Activated naive CD8-positive, alpha-beta T cell treated with anti-CD3 and anti-CD28 coated beads, Interleukin-2, amount 10 ng/mL, durations not matched to agents 7 days and 5 days (primary cell): ENCODE measurements at places on chromosomes 1 and 21.

- DNase-seq = no peak
These were observed 1163.2 kb downstream of the PLA2G4A start for GRCh38 chr1:187991944-187992343.

DNA sequence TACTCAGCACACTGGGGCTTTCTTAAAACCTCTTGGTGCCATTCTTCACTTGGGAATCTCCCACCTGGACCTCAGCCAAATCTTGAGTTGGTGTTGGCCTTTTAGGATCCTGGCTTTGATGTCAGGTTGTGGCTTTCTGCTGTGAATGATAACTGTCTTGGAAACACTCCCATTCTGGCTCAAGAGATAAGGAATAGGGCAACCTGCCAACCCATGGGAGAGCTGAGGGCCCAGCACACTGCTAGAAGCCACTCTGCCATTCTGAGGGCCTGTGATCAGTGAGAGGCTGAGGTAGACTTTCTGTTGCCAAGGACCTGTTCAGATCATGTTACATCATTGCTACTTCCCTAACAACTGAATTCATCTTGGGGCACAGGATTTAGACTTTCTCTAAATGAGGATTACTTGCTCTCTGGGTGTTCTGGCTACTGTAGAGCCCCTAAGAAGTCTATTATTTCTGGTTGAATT is 45.8 kb downstream of the TTC39A start:
- no peak for DNase-seq

DNA sequence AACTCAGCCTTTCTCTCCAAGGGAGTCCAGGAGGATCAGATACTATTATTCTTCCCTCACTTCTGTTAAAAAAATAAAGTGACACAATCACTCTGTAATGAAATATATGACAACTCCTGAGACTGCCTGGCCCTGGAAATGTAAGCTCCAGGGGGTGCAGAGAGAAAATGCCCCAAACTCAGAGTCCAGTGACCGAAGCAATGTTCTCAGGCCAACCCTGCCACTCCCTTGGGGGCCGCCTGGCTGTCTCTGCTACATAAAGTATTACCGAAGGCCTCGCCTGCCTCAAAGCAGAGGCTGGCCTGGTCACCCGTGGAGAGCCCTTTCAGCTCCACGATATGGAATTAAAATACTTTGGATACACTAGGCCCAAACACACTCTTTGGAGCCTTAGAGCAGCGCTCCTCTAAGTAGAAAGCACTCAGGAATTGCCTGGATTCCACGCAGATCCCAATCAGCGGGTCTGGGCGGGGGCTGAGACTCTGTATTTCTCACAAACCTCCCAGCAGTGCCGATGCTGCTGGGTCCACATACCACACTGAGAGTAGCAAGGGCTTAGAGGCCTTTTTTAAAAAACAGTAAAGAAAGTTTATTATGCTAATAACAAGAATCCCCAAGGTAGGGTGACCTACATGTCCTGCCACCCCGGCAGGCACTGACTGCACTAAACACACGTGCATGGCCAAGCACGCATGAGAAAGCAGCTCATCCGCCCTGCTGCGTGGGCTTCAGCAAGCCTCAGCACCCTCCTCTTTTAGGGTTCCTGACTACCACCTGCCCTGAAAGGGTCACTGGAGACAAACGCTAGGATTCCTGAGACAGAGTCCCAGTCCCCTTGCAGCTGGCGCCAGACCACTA is 31.1 kb downstream of the TMCO4 start:
- no peak for DNase-seq

GRCh38 chr21:36701756-36702621 is 3.1 kb downstream of the SIM2 start:
- no peak for DNase-seq

DNA sequence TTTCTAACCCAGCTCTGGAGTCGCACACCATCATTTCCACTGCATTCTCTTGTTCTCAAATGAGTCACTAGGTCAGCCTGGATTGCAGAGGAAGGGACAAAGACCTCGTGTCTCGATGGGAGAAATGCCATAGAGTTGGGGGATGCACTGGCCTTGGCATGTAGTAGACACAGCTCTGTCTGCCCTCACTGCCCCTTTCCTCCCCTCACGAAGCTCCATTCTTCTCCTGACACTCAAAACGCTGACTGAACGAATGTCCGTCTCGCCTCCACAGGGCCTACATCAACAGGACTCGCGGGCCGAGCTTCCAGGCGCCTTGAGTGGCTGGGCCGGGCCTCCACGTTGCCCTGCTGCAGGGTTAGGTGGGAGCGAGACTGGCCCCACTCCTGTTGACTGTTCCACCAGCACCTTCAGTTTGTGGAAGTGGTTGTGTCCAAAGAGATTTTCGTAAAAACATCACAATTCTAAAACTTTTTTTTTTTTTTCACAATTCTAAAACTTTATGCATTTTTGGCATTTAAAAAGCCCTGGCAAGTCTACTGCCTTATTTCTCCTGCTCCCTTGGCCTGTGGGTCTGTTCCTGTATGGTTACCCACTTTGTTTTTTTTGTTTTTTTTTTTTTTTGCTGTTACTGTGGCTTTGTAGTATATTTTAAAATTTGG is 18.8 kb downstream of the PKNOX1 start:
- no peak for DNase-seq

DNA sequence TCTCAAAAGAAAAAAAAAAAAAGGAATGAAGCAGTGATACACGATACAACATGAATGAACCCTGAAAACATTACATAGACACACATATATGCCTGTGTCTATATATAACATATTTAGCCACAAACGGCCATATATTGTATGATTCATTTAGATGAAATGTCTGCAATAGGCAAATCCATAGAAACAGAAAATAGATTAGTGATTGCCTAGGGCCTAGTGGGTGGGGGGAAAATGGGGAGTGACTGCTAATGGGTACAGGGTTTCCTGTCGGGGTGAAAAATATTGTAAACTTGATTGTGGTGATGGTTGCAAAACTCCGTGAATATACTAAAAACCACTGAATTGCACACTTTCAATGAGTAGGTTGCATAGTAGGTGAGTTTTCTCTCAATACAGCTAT is 6.0 kb upstream of the H6PD start:
- no peak for DNase-seq
